ENCODE measurements at places on chromosomes 16 and 17. TPM values are rescaled to one million over a fixed set of nuclear protein-coding genes. Genes with fewer than 3 reads are reported as not detected.

DNA sequence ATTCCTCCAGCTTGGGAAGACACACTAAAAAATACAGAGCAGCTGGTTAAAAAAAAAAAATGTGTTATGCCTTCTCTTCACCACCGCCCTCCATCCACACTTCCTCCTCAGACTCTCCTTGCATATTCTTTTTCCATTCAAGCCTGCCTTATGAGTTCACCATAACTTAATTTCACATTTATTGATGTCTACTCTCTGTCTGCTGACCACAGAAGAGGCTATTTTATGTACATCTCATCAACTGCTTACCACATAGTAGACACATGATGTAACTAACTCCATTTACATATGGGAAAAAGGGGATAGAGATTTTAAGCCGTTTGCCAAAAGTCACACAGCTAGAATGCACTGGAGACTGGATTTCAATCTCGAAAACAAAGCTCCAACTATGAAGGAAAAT lies 409.8 kb downstream of the CDH11 start:
- H3K27ac ChIP-seq: no peak overlapping the region
- DNase-seq: no peak
- no peaks in the 10 kb centered on the region for H3K4me1 ChIP-seq
- no peaks in the 10 kb centered on the region for H3K27me3 ChIP-seq
- H3K4me3 ChIP-seq: no peak overlapping the region

SLC16A6 gene
- total RNA-seq: 10.2 TPM

GRCh38 chr17:82248815-82249674 lies 20.2 kb downstream of the SLC16A3 start:
- peaks cover 13% of the 10 kb centered on the region for H3K4me1 ChIP-seq
- H3K27ac ChIP-seq: no peak overlapping the region
- H3K4me3 ChIP-seq: no peak overlapping the region
- DNase-seq: no peak

GRCh38 chr16:3865241-3865640 lies 15.3 kb downstream of the CREBBP start:
- no peaks in the 10 kb centered on the region for H3K27me3 ChIP-seq
- DNase-seq: no peak
- H3K4me3 ChIP-seq: peak overlapping the region; percentile 29
- H3K4me1 ChIP-seq: peaks cover 91% of the 10 kb centered on the region

DNA sequence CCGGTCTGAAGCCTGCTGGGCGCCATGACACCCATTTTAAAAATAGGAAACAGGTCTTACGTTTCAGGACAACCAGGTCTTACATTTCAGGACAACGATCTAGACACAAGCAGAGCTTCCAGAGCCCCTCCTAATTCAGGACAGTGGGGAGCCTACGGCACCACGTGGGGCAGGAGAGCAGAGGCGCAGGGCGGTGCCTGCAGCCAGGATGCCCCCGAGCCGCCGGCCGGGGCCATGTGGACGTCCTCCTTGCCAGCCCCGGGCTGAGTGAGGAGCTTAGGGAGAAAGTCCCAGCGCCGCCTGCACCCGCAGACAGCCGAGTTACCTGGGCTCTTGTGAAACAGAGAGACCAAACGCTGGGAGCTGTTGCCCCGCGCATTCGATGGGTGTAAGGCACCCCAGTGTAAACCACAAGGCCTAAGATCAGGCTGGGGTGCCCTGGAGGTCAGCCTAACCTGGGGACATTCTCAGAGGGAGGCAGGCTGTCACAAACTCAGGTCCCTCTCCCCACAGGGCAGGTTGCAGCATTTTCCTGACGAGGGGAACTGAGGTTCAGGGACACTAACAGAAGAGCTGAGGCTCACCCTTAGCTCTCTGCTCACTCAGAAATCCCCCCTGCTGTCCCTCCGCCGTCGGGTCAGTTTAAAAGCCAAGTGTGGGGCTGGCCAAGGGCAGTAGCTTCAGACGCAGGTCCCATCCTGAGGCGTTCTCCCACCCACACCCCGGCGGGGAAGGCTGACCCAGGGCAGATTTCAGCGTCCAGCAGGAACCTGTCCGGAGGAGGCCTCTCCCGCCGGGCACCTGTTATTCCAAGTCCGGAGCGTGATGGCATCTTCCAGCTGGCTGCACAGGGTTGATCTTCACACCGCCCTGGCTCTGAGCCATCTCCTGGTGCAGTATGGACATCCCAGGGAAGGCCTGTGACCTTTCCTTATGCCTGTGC lies 1.8 kb upstream of the NOTUM start:
- H3K27me3 ChIP-seq: peaks cover 20% of the 10 kb centered on the region
- no peak for DNase-seq
- no peaks in the 10 kb centered on the region for H3K36me3 ChIP-seq
- H3K4me3 ChIP-seq: no peak overlapping the region

DNA sequence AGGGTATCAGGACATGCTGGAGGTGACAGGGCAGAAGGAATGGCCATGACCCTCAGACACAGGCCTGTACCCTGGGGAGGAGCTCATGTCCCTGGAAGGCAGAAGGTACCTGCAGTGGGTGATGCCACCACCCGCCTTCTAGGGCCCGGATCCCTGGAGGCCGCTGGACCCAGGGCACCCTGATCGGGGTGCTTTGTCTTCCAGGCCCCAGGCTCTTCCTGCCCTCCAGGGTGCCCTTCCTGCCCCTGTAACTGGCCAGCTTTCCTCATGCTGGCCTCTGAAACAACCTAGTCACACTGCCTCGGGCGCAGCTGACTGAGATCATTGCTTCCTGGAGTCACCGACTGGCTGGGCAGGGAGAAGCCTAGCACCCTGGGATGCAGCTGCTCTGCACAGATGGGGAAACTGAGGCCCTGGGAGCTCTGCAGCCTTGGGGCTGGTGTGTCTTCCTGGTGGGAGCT lies 5.8 kb downstream of the ADCY7 start:
- H3K27me3 ChIP-seq: no peaks in the 10 kb centered on the region
- H3K4me1 ChIP-seq: peaks cover 91% of the 10 kb centered on the region
- peak overlapping the region; percentile 100 for H3K27ac ChIP-seq
- H3K36me3 ChIP-seq: peaks cover 6% of the 10 kb centered on the region
